ENCODE measurements at places on chromosomes 1 and 21. TPM values are rescaled to one million over a fixed set of nuclear protein-coding genes. Genes with fewer than 3 reads are reported as not detected.

GRCh38 chr1:109827466-109827865, 63.7 kb upstream of the EPS8L3 start:
- no peak for DNase-seq

Gene PUM1
- 124 TPM for total RNA-seq

- no peak for DNase-seq
Measured at GRCh38 chr1:202248861-202249260, 55.3 kb downstream of the LGR6 start.

GRCh38 chr1:204216236-204216635, 2.4 kb upstream of the GOLT1A start:
- DNase-seq: no peak

- DNase-seq: no peak
Measured at GRCh38 chr1:216032284-216032683, 391.0 kb downstream of the USH2A start.

DNA sequence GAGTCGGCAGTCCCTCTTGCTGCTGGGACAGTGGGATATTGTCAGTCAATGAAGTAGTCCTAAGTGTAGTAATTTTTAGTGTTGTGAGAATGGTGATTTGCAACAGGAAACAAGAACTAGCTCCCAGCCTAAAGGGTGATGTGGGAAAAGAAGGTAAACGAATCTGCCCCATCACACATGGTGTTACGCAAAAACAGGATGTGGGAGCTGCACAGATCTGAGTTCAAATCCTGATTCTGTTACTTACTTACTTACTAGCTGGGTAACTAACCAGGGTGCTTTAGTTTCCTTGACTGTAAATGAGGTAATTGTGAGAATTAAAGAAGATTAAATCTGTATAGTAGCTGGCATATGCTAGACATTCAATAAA, 22.3 kb downstream of the NAV1 start:
- DNase-seq: no peak

- peak; percentile 97 for DNase-seq
Measured at GRCh38 chr1:209884665-209885117, 53.3 kb upstream of the SYT14 start.

- no peak for DNase-seq
Measured at GRCh38 chr1:6501279-6501813, 9.9 kb upstream of the PLEKHG5 start.

GRCh38 chr1:205767248-205767647, 8.0 kb downstream of the RAB29 start:
- no peak for DNase-seq

Gene SMPDL3B
- not detected for total RNA-seq

DNA sequence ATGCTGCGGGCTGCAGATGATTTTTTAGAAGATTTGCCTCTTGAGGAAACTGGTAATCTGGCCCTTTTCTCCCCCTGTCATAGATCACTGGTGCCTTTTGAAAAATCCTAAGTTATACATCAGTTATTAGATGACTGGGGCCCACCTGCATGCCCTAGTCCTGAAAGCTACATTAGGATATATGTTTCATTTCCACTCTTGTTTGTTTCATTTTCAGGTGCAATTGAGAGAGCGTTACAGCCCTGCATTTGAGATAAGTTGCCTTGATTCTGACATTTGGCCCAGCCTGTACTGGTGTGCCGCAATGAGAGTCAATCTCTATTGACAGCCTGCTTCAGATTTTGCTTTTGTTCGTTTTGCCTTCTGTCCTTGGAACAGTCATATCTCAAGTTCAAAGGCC, 8.1 kb upstream of the IFI44 start:
- no peak for DNase-seq

GRCh38 chr1:228861832-228862180, 126.5 kb downstream of the RHOU start:
- DNase-seq: no peak

Gene PADI4
- total RNA-seq: not detected

Gene KIF17
- total RNA-seq: 0.72 TPM

Gene EVA1B
- total RNA-seq: 64.7 TPM

GRCh38 chr1:234409328-234409727, 36.1 kb downstream of the COA6 start:
- DNase-seq: no peak

GRCh38 chr1:27605796-27606707, 2.1 kb upstream of the AHDC1 start:
- peak; percentile 53 for DNase-seq

DNA sequence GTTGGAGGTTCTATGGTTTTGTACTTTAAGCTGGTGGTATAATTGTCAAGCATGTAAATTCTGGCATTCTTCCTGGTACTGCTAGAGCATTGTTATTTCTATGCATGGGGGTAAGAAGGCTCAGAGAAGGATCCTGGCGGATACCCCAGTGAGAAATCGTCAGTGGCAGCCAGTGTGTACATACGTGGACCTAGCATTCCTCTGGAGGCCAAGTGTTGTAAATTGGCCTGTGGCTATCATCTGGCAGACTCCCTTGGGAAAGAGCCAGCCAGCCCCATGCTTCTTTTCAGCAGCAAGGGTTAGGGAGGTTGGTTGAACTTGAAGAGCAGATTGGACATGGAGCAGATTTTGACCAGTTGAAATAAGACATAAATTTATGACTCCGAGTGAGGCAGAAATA, 5.2 kb upstream of the AGO3 start:
- DNase-seq: no peak

DNA sequence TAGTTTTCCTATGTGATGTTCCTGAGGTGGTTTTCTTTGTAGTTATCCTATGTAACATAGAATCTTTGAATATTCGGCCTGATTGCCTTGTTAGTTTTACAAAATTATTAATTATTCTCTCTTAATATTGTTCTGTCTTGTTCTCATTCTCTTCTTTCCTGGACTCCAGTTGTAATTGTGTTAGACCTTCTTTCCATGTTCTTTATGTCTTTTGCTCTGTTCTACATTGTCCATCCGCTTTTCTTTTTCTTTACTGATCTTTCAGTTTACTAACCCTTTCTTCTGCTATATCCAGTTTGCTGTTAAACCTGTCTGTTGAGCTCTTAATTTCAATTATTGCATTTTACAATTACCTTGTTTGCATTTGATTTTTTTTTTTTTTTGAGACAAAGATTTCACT, 89.3 kb downstream of the PEX14 start:
- no peak for DNase-seq

DNA sequence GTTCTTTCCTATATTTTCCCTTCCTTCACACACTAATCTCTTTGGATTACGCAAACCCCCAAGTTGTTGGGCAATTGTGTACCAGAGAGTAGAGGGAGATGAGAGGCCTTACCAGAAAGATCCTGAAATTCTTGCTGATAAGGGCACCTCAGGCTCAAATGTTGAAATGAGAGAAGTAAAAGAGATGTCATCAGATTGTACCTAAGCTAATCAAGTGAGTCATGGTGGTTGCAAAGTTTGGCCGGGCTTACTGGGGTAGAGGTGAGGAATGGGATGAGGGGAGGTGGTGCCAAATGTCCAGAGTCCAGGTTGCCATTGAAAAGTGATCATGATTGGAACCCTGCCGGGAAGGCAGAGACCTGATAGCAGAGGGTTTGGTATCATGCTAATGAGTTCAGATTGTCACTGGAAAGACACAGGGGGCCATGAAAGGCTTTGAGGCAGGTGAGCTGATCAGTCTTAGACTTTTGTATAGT, 43.1 kb downstream of the OPTC start:
- DNase-seq: no peak

Gene CYP4A11
- total RNA-seq: not detected

DNA sequence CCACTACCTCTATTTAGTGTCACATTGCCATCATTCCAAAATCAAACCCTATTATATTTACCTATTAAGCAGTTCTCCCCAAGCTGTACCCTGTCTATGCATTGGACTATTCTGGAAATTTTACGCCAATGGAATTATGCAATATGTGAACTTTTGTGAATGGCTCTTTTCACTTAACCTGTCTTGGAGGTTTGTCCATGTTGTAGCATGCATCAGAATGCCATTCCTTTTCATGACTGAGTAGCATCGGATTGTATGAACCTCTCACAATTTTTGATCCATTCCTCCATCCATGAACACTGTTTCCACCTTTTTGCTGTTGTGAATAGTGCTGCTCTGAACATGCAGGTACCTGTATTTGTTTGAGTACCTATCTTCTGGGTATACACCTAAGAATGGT, 33.7 kb downstream of the FAM163A start:
- no peak for DNase-seq

- no peak for DNase-seq
Measured at GRCh38 chr1:116323491-116323890, 49.6 kb upstream of the ATP1A1 start.

DNA sequence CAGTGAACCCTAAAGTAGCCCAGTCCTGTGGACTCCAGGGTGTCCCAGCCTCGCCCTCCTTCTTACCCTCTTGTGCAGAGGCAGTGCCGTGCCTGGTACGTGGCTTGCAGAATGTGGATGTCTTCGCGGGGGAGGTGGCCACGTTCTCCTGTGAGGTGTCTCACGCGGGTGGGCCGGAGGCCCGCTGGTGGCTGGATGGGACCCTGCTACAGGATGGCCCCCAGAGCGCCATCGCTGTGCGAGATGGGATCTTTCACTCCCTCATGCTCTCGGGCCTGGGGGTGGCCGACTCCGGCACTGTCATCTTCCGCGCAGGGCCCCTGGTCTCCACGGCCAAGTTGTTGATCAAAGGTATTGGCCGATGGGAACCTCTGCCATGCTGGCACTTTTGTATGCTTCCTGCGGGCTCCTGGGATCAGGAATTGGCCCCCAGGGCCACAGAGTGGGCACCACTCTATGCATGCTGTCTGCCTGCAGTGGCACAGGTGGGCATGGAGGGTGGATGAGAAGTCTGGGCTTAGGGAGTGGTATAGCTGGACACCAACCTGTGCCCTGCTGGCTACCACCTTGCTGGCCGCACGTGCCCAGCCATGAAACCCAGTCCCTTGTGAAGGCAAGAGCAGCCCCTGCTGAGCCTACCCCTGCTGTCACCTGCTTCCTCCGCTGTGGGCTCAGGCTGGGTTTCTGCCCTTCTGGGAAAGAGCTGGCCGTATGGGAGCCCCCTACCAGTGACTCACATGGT, 92.9 kb downstream of the TRIM11 start:
- DNase-seq: no peak

DNA sequence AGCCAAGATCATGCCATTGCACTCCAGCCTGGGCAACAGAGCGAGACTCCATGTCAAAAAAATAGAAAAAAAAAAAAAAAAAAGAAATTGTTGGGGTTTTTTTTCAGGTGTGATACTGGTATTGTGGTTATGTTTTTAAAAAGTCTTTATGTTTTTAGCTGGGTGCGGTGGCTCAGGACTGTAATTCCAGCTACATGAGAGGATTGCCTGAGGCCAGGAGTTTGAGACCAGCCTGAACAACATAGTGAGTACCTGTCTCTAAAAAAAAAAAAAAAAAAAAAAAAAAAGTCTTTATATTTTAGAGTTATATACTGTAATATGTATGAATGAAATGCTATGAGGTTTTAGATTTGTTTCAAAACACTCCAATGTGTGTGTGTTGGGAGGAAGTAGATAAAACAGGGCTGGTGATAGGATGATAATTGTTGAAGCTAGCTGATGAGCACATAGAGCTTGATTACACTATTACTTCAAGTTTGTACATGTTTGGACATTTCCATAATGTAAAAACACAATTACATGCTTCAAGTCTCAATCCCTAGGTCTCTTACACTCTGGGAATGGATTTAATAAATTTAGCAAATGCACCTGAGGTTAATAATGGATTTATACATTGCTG, 30.2 kb upstream of the ATP5PO start:
- DNase-seq: no peak

Gene PSMD4
- 181 TPM for total RNA-seq

- no peak for DNase-seq
Measured at GRCh38 chr1:66296370-66296769, 237.6 kb upstream of the SGIP1 start.

- no peak for DNase-seq
Measured at GRCh38 chr1:206716870-206717673, 32.4 kb downstream of the MAPKAPK2 start.

- DNase-seq: no peak
Measured at GRCh38 chr21:15159382-15160020, 94.7 kb upstream of the NRIP1 start.

Gene YIPF1
- total RNA-seq: 14.8 TPM

GRCh38 chr1:55316502-55316901, 101.3 kb upstream of the USP24 start:
- DNase-seq: peak; percentile 32

GRCh38 chr1:177830531-177831135, 139.2 kb downstream of the SEC16B start:
- DNase-seq: no peak

- no peak for DNase-seq
Measured at GRCh38 chr1:170790175-170790574, 126.2 kb downstream of the PRRX1 start.

- no peak for DNase-seq
Measured at GRCh38 chr1:180609643-180610555, 21.9 kb upstream of the XPR1 start.

- DNase-seq: no peak
Measured at GRCh38 chr1:101278238-101278637, 41.4 kb downstream of the S1PR1 start.

DNA sequence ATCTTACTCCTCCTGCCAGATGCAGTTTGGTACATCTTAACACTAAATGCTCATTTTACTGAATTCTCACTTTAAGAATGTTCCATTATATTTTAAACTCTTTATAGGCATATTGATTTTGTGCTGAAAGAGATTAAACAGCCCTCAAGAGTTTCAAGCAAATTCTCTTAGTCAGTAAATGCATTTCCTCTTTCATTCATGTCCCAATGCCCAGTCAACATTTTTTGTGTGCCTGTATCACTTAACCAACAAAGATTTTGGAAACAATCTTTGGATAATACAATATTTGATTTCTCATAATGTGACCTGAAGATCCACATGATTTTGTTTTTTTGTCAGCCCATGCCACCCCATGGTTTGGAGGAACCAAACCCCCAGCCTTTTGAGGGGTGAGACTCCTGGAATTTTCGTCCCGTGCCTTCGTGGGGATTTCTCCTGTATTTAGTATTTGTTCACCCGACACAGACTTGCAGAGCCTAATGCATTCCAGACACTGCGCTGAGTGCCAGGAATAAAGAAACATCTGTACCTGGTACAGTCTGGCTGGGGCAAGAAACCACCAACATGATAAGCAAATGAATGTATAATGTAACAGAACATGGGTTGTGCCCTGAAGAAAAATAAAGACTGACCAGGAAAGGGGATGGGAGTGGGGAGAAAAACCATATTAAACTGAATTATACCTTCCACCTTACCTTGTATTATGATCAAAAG, 47.1 kb upstream of the ETS2 start:
- no peak for DNase-seq

- DNase-seq: peak; percentile 10
Measured at GRCh38 chr1:162171111-162171510, 101.6 kb downstream of the NOS1AP start.

- DNase-seq: peak; percentile 73
Measured at GRCh38 chr1:224929335-224930237, at the start of gene DNAH14. TSS of gene DNAH14 (plus strand) at chr1:224929675. CDS start at chr1:224952703, 23,028 bp downstream.

Gene LAPTM5
- 73.0 TPM for total RNA-seq

All from endothelial cell of umbilical vein (primary cell).